ENCODE measurements at places on chromosomes 3 and 15.

GRCh38 chr3:12869035-12869621, 27.8 kb upstream of the RPL32 start:
- no peak for DNase-seq

GRCh38 chr15:80489030-80489594, 84.9 kb downstream of the ARNT2 start:
- peak; percentile 37 for DNase-seq

- no peak for DNase-seq
These were observed 25.7 kb downstream of the ZDHHC3 start for GRCh38 chr3:44950275-44950734.

DNA sequence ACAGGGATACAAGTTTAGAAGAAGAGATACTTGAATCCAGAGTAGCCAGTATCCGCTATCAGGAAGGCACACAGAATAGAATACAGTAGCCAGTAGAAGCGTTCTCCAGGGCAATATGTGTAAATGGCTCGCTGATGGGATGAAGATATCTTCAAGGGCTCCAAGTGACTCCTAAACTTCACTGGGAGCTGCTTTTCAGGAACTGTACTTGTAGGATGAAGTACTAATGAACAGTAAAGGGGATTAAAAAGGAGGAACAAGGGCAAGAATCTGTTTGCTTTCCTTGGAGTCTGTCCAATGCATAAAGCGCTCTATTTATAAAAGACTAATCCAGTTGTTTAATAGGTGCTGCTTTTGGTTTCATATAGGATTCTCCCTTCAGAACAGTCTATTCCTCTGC, 78.4 kb downstream of the THRB start:
- no peak for DNase-seq

DNA sequence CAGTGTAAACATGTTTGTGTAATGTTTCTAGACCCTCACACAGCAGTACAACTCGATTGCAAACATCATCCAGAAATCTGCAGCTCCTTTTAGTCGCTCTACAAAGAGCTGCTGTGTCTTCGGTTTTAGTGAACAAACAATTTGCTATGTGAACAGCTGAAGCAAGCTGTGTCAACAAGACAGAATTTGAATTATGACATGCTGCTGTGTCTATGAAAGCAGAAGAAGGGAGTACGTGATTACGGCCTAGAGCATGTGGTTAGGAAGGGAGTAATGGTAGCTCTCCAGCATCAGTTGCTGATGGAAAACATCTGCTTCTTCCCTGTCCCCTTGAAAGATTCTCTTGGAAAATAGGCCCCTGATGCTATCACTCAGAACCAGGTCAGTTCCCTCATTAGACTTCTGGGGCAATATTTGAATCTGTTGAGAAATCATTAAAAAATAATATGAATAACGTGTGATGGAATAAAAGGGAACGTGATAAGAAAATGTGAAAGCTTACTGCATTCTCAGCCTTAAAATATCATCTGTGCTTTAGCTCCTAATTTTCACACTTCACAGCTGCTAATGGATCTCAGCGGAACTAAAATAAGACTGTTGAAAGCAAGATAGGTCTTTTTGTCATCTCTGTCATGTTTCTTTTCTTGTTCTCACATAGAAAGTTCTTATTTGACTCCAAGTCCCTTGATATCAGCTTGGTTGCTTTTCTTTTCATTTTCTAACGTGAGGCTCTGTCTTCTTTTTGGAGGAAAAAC, 891.5 kb downstream of the ROBO2 start:
- no peak for DNase-seq

- peak; percentile 60 for DNase-seq
These were observed 12.7 kb downstream of the TGM4 start for GRCh38 chr3:44887101-44887500.

DNA sequence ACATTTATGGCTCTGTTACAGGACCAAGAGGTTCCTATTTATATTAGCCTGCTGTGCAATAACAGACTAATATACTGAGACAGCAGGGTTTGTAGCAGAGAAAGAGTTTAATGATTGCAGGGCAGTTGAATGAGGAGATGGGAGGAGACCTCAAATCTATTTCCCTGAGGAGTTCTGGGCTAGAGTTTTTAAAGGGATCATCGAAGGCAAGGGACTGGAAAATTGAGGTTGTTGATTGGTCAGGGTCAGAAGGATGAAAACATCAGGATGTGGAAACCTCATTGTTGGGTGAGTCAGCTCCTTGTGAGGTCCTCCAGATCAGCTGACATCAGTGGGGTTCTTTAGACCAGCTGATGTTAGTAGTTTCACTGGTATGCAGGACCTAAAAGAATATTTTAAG, 60.6 kb upstream of the GOLGA8B start:
- peak; percentile 79 for DNase-seq

All from bronchial epithelial cell (primary cell).